ENCODE measurements at places on chromosomes 12 and 14.

DNA sequence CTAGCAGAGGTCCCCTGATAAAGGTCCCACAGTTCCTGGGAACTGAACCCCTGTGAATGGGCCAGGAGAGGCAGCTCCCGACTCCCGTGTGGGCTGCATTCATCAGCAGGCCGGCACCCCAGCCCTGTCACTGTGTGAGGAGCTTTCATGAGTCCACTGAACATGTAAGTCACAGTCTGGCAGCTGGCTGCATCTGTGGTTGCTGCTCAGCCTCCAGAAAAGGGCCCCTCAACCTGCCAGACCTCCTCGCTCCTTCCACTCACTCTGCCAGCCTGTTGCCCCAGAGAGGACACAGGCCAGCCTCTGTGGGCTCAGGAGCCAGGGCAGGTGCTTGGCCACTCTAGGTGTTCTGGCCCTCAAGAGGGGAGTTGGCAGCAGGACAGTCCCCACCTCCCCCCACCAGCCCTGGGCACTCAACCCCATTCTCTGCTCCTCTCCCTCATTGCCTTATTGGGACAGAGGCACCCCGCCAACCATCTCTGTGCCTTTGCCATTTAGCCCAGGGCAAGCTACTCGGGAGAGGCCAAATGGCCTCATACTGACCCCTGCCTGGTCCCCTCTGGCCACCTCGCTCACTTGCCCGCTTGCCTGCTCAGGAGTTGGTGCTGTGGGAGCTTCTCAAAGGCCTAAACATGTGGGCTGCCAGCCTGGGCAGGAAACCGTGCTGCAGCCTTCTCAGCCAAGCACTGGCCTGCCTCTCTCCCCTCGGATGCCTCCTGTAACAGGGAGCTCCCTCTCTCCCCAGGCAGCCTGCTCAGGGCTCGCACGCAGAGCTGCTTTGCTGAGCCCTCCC is 1.9 kb downstream of the RTL1 start:
- no peak for DNase-seq

GRCh38 chr14:99807413-99808153 is 14.4 kb downstream of the EML1 start:
- no peak for DNase-seq

GRCh38 chr12:1829306-1829900 is 9.0 kb downstream of the LRTM2 start:
- DNase-seq, result no peak

- no peak for DNase-seq
These were observed 12.9 kb upstream of the TUBA1A start for GRCh38 chr12:49201595-49202295.

DNA sequence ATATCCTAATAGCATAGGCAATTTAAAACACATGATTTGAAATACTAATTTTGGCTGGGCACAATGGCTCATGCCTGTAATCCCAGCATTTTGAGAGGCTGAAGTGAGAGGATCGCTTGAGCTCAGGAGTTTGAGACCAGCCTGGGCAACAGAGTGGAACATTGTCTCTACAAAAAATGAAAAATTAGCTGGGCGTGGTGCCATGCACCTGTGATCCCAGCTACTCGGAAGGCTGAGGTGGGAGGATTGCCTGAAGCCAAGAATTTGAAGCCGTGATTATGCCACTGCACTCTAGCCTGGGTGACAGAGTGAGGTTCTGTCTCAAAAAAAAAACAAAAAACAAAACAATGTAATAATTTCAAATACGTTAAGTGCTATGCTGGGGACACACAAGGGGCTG is 83.3 kb downstream of the SSPN start:
- no peak for DNase-seq

- DNase-seq, result no peak
These were observed 164.0 kb downstream of the ETV6 start for GRCh38 chr12:11813438-11813813.

GRCh38 chr12:9718968-9719367 is 13.9 kb downstream of the CLECL1 start:
- DNase-seq, result no peak

GRCh38 chr12:123954647-123955350 is 17.8 kb downstream of the CCDC92 start:
- no peak for DNase-seq

DNA sequence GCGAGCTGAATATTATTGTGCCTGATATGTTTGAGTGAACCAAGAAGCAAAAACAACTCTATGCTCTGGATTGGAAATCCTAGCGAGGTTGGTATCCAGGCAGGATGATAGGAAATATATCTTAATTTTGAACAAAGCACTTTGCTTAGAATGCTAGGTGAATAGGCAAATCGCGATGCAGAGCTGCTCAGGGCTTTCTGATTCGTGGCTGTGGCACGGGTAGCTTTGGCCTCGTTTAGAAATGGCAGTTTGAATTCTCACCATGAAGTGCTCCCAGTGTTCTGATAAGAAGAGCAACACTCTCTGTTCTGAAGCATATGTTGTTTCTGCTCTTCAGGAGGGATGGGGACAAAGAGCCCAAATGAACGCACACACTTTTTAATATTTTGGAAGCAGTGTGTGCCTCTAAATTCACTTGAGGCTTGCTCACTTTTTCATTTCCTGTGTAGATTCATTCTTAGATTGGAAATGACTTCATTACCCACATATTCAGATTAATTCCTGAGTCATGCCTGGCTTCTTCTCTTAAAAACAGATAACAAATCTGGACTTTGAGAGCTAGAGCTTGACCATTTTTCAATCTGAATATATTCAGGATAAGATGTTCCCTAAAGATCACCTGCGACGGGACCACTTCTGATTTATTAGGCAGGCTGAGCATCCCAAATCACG is 200.9 kb downstream of the RPAP3 start:
- no peak for DNase-seq

DNA sequence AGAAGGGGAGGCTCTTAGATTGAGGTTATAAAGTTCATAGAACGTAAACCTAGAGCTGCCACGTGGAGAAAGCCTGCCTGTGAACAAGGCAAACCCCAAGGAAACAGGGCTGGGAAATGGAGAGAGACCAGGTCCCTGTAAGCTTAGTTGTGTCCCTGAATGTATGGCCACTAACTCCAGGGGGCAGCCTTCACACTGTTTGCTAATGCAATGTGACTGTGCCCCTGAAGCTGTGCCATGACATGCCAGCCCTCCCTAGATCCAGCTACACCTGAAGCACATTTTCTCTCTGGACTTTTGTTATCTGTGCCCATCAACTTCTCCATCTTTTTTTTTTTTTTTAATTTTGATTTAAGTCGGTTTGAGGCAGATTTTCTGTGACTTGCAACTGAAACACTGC is 60.6 kb upstream of the TMCC3 start:
- DNase-seq, result no peak

GRCh38 chr12:121990692-121991603 is 30.7 kb upstream of the BCL7A start:
- no peak for DNase-seq

DNA sequence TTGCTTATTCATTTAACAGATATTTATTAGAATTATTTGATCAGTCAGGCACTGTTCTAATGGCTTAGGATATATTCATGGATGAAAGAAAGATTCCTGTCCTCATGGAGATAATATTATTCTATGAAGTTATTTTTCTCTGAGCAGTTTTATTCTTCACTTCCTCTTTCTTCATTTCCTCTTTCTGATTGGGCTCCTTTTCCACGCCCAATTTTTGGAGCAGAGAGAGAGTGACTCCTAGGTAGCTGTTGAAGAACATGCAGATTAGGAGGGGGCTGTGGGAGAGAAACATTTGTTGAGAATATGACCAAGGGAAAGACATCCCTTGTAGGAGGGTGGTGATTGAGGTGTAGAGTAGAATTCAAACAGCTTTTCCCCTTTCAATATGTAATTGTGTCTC is 6.0 kb upstream of the YARS2 start:
- DNase-seq, result no peak

DNA sequence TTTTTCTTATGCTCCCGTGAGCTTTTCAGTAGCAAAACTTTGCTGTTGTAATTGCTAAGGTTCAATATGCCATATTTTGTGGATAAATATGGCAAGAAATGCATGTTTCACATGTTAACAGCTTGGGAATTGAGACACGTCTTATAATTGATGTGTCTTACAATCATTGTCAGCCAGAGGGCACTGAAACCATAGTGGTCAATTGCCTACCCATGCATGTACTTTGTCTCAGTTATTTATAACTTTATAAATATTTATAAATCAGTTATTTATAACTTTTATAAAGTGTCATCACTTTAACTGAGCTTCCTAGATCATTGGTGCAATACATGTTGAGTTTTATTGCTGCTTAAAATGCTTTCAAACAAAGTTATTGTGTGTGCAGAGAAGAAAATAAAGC is 82.0 kb downstream of the CATSPERB start:
- no peak for DNase-seq

- DNase-seq, result no peak
These were observed 13.0 kb downstream of the ISCU start for GRCh38 chr12:108575199-108575912.

DNA sequence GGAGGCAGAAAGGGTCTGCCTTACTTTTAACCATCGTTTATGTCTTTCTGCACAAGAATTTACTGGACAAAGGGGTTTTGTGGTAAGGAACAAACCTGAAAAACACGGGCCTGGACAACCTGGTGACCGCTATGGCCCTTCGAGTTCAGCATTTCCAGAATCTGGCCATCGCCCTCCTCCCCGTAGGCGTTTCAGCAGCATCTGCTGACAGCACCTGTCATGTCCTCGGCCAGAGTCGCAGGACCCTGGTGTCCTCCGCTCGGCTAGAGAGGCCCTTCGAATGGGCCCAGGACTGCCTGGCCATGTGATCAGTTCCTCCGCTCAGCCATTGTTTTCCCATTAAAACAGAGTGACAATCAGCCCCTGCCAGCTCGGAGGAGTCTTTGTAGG is 142.8 kb upstream of the FKBP4 start:
- no peak for DNase-seq

DNA sequence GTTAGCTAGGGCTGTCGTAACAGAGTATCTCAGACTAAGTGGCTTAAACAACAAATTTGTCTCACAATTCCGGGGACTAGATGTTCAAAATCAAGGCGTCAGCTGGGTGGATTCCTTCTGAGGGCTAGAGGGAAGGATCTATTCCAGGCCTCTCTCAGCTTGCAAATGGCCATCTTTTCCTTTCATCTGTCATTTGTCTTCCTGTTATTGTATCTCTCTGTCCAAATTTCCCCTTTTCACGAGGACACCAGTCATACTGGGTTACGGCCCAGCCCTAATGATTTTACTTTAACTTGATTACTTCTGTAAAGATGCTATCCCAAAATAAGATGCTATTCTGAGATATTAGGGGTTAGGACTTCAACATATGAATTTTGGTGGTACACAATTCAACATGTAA is 119.0 kb upstream of the CPSF6 start:
- no peak for DNase-seq

DNA sequence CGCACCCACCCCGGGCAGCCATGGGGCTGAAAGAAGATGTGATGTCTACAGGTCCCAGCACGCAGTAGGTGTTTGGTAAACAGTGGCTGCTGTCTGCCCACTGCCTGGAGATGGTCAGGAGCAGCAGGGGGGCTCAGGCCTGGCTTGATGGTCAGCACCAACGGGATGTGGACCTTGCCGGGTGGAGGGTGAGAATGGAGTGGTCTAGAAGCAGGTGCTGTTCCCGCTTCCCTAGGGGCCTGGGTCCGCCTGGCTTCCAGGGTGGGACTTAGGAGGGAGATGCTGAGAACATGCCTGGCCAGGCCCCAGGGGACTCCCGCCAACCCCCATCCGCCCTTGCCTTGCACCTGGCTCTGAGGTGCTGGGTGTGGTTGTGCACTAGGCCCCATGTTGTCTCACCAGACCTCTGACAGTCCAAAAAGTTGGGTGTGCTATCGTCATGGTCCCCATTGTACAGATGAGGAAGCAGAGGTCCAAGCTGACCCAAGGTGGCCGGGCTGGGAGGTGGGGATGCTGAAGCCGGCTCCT is 12.9 kb downstream of the FAM222A start:
- no peak for DNase-seq

DNA sequence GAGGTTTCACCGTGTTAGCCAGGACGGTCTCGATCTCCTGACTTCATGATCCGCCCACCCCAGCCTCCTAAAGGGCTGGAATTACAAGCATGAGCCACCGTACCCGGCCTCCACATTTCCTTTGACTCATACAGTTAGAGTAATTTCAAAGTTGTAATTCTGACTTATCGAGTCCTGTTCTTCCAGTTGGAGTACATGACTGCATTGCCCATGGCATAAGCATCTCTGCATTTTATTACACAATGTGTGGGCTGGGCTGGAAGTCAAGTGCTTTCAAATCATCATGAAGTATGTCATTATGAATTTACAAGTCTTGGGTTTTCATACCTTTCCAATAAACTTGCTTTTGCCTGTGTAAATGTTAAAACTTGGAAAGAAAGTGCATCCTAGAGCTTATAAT is 1295.7 kb upstream of the FLRT2 start:
- DNase-seq, result no peak

DNA sequence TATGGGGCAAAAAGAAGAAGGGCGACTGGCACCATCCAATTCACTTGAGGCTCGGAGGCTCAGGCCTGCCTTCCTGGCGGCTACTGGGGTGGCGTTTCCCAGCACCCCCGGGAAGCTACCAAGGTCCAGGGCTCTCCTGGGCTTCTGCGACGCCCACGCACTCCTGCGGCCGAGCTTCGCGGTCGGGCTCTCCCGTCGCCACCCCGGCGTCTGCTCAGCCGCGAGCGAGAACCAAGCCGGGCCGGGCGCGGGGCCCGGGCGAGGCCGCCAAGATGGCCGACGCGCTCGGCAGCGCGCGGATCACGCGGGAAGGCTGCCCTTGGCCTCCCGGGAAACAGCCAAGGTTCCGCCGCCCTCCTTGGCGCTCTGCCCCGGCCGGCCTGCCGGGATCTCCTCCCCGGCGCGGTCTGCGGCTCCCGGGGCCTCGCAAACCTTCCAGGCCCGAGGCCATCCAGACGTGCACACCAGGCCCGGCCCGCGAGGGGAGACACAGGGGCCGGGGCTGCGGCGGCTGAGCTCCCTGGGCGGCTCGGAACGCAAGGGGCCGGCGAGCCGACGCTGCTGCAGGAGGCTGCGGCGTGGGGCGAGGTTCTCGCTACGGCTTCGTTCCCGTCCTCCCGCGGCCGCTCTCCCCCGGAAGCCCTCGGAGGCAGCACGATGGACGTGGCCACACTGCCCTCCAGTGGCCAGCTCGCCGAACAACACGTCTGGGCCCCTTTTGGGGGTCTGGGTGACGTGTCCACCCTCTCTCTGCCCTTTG is 23.5 kb upstream of the ZFP36L1 start:
- DNase-seq, result peak; percentile 99

- DNase-seq, result no peak
These were observed 88.2 kb downstream of the CHGA start for GRCh38 chr14:93011141-93011529.

DNA sequence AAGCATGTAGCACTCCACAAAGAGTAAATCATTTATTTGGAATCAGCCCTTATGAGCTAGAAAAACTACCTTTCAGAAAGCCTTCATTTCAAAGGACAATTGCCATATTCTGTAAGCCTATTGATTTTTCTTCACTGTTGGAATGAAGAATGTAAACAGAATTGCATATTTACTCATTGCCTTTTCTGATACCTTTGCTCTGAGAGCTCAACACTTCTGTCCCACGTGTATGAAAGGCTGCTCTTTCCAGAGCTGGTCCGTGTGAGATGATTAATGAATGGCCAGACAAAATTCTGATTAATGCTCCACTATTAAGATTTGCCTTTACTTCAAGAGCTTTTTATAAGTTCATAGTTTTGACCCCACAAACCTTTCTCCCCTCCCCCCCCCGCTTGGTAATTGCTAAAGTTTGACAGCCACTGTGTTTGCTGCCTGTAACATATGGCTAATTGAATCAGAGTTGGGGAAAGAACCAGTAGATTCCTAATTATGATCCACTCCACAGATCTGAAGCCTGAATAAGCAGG is 63.0 kb upstream of the PLEKHA5 start:
- DNase-seq, result no peak
